ENCODE measurements at places on chromosomes 6 and 20.

GRCh38 chr20:12061466-12061865 lies 143.8 kb downstream of the BTBD3 start:
- no peak for DNase-seq

GRCh38 chr6:125852587-125852986 lies 61.8 kb downstream of the NCOA7 start:
- DNase-seq: no peak

GRCh38 chr20:36043441-36043840 lies 75.1 kb downstream of the CNBD2 start:
- DNase-seq: no peak

DNA sequence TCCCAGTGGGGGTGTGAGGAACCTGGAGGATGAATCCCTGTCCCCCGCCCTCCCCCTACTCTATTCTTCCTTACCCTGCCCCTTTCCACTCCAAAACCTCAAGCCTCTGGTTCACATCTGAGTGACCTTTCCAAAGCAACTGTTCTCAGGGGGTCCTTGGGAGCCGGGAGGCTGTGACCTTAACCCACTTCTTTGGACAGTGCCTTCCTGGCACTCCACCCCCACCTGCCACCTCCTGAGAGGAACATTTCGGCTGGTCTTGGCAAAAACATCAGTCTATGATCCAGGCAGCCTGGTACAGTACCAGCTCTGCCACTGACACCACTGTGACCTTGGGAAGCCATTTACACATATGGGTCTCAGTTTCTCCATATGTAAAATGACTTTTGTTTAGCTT lies 121.7 kb downstream of the MRPL14 start:
- no peak for DNase-seq

DNA sequence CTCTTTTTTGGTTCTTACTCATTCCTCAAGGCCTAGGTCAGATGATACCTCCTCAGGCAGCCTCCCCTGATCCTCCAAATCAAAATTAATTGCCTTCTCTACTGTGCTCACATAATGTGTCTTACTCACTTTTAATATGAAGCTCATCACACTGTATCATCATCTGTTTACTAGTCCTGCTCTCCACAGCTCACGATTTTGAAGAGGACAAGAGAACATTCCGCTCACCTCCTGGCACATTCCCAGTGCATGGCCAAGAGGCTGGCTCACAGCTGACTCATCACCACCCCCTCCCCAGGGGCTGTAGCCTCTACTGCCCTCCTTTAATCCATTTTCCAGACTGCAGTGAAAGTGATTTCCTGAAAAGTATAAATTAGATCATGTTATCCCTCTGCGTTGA lies 133.1 kb downstream of the ALDH8A1 start:
- no peak for DNase-seq

Measured in nephron progenitor cell (in vitro differentiated cells).